ENCODE measurements at places on chromosomes 1 and 21.

- peak; percentile 92 for DNase-seq
Observed at GRCh38 chr1:154970631-154971340, at the start of gene SHC1. TSS of gene SHC1 (minus strand) at chr1:154970747. CDS start at chr1:154970526, 221 bp downstream.

GRCh38 chr1:234326497-234327366, 46.5 kb upstream of the COA6 start:
- DNase-seq, result peak; percentile 70

DNA sequence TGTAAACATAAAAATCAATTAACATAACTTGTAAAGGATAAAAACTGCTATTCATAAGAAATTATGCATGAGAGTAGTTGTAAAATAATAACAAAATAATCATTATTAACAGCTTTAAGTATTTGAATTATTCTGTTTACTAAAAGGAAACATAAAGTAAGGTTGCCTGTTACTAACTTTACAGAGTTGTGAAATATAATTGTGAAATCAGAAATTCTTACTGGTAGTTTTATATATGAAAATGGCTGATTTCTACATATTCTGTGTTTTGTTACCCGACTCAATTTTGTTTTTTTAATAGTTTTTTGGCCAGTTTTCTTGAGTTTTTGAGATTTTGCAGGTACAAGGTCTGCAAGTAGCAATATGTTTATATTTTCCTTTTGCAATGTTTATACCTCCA, 27.8 kb downstream of the FNBP1L start:
- no peak for DNase-seq

DNA sequence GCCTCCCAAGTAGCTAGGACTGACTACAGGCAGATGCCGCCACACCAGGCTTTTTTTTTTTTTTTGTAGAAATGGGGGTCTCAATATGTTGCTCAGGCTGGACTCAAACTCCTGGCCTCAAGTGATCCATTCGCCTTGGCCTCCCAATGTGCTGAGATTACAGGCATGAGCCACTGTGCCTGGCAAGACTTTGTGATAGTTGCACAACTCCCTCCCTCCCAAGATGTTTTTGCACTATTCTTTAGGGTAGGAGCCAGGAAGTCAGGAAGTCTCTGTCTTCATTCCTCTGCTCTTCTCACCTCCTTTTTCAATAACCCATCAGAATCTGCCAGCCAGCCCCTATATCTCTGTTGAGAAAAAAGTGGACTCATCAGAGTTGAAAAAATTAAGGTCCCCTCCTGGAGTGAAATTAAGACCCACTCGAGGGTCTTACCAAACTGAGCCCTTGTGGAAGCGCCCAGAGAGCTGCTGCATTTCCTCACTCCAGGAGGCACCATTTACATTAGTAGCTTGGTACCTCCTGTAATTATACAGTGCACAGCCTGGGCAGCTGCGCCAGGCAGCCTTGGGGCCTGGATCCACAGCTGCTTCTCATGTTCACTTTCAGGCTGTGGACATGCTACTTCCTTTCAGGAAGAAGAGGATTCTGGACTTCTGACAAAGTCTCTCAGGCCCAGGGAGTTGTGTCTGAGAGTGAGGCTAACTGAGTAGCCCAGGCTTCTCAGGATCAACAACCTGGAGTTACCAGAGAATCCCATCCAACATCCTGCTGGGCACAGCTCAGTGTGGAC, 24.0 kb downstream of the TCEA3 start:
- no peak for DNase-seq

GRCh38 chr1:107019166-107019565, 37.3 kb upstream of the PRMT6 start:
- DNase-seq, result no peak

DNA sequence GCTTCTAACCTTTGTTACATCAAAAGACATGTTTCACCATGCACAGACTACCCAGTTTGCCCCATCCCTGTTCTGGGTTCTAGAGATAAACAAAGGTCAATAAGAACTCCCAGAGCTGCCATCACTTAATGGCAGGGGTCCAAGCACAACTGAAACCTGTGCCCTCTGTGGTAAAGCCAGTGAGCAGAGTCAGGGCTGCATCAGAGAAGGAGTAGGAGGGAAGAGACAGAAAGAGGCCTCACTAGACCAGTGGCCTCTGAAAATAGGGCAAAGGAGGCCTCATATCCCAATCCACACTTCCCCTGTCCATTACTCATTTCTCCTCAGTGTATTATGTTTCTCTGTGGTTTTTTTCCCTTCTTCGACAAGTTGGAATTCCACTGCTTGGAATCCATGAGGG, 10.2 kb downstream of the ATP1A2 start:
- DNase-seq, result peak; percentile 2

- DNase-seq, result peak; percentile 25
Observed at GRCh38 chr1:44501047-44501890, 96.2 kb downstream of the RNF220 start.

GRCh38 chr1:167196166-167196565, 24.5 kb upstream of the POU2F1 start:
- DNase-seq, result no peak

GRCh38 chr1:207362962-207363860, 41.7 kb downstream of the CD55 start:
- no peak for DNase-seq

DNA sequence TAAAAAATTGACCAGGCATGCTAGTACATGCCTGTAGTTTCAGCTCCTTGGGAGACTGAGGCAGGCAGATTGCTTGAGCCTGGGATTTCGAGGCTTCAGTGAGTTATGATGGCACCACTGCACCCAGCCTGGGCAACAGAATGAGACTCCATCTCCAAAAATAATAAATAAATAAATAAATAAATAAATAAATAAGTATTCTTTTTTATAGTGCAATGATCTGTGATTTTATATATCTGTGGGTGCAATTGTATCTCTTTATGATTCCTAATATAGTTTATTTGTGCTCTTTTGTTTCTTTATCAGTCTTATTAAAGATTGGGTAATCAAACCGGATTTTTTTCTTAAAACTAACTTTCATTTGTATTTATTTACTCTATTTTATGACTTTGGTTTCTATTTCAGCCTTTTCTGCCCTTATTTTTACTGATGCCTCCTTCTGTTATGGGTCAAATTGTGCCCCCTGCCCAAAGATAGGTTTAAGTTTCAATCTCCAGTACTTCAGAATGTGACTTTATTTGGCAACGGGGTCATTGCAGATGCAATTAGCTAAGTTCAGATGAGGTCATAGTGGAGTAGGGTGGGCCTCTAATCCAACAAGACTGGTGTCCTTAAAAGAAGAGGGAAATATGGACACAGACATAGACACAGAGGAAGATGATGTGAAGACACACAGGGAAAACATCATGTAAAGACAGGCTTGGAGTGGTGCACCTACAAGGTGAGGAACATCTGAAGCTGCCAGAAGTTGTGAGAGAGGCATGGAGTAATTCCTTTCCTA, 74.9 kb upstream of the CDC42BPA start:
- DNase-seq, result no peak

DNA sequence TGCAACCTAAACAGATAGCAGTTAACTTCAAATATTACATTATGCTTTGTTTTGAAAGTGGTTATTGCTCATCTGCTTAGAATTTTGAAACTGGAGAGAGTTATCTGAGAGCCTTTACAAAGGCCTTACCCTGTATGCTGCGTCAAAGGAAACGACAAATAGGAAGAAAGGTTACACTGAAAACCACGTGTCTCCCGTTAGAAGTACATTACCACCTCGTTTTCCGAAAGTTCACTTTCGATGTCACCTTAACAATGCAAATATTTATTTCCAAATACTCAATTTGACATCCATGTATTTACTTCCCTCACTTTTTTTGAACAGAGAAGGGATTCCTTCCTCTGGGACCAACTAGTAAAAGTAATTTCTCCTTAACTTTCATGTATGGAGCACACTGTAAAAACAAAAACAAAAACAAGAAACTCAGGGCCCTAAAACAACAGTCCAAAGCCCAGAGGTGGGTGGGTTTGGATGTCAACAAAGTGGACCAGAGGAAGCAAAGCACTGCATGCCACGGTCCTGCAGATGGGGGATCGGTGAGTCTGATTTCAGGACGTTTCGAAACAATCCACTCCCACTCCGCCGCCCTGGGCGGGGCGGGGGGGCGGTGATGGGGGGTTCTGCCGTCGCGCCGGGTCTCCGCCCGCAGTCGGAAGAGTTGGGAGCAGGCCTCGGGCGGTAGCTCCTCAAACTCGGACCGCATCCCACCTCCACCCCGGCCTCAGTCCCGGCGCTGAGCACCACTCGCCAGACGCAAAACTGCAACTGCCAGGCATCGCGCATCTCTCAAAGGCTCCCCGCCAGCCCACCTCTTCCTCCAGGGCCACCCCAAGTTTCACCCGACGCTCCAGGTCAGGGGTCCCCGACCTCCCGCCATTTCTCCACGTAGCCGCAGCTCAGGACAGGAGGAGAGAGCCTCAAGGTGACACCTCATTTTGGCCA, 841 bp downstream of the ADSS2 start:
- peak; percentile 67 for DNase-seq

- no peak for DNase-seq
Observed at GRCh38 chr21:38668541-38668940, 137.2 kb upstream of the ETS2 start.

All from kidney (tissue), 22 donors.